ENCODE measurements at places on chromosomes 16 and 17.

DNA sequence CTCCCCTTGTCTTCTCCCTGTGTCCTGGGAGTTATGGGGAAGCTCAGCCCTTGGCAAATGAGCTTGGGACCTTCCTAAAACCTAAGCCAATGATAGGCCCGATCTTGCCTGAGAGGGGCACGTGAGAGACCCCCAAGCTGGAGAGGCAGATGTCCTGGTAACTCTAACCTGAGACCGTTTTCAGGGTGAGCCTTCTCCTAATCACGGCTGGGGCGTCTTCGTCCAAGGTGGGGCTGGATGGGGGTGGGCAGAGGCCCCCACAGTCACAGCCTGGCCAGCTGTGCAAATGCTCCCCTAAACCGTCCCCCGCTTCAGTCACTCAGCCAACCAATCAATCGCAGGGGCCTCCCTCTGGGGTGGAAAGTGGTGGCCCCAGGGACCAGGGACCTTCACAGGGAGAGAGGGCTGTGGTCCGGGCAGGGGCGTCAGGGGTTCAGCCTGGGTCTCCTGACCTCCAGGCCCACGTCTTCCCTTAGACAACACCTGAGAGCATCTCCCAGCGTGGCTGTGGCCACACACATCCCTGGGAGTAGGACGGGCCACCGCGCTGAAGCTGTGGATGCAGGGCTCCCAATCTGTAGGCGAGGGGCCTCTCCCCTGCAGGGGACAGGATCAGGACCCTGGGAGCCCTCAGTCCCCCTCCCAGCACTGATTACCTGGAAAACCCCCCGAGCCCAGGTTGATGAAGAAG is 30.6 kb downstream of the ACTG1 start:
- no peak for DNase-seq

DNA sequence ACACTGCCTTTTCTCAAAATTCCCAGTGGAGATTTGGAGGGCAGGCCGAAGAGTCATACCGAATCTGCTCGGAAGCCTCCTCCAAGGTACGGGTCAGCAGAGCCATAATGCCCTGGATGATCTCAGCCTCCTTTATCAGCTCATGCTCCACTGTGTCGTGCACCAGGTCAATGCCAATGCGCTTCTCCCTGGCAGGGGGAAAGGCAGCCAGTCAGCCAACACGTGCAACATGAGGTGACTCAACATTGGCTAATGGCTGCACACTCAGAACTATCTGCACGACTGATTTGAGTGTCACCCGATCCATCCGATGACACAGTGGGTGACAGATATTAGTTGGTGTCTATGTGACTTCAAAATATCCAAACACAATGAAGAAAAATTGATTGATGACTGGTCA is 15.8 kb downstream of the TEKT1 start:
- DNase-seq, result no peak

GRCh38 chr16:8686031-8686621 is 11.7 kb downstream of the ABAT start:
- no peak for DNase-seq

DNA sequence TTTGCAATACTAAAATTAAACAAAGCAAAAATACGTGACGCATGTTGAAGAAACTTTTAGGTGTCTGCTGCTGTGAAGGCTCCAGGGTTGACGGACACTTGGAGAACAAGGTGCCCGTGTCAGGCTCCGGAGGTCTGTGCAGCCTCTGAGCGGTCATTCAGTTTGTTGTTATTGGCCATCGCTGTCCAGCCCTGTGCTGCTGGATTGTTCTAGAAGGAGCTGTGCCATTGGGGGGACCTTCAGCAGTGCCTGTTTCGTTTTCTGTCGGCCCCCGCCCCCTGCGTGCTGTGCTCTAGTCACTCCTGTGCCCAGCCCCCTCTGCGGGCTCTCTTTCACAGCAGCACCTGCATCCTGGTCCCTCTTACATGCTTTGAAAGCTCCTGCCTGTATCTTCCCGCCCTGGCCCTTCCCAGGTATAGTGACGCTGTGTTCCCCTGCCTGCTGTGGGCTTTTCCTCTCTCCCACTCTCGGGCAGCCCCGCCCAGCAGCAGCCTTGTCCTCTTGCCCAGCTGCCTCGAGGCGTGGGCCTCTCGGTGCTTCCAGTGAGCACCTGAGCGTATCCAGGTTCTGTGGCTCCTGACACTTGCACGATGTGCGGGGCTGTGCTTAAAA is 50.7 kb downstream of the RNF213 start:
- DNase-seq, result no peak

DNA sequence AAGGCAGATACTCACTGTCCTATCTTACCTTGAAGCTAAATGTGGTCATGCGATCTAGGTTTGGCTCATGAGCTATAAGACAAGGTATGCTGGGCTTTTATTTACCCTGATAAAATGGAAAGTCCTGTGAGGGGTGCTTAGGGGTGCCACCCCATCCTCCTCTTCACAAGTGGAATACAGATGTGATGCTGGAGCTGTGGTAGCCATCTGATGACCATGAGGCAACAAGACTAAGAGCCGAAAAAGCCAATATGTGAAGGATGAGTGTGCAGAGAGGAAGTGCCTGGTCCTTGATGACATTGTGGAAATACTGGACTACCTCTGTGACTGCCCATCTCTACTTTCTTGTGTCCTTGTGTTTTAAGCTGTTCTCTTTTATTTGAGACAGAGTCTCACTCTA is 58.1 kb upstream of the TMC5 start:
- DNase-seq, result no peak

GRCh38 chr16:22659933-22660332 is 149.2 kb downstream of the NPIPB5 start:
- DNase-seq, result no peak

DNA sequence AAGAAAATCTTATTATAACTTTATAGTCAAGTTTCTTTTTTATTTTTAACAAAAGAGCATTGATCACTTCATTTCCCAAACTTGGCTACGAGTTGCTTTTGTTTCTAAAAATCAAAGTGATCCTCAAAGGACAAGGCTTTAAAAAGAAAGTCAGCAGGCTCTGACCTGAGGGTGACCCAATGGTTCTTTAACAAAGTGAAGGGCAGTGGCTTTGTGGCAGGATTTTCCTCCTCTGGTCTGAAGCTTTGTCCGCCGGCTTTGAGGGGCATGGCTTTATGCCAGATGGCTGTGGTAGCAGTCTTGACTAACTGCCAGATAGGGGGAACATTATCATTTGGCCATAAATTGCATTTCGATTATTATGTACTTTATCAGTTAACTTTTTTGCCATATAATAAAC is 28.5 kb downstream of the IQCK start:
- DNase-seq, result no peak

DNA sequence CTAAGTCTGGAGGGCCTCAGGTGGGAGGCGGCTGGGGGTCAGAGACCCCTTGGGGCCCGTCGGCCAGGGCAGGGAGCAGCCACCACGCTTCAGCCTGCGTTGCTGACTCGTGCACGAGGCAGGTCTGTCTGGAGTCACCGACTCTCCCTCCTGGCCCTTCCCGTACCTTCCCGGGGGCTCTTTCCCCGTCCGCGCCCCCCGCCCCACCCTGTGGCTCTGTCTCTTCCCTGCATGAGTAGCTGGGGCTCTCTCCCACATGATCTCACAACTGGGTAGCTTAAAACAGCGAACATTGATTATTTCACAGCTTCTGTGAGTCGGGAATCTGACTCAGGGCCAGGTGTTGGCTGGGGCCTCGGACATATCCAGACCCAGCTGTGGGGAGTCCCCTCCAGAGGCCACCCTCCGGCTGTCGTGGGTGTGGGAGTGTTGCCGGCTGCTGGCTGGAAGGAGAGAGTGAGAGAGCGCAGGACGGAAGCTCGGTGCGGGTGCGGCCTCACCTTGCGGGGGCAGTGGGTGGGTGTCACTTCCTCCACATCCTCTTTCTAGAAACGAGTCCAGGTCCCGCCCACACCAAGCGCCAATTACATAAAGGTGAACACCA is 17.3 kb downstream of the BAHCC1 start:
- DNase-seq, result no peak
